ENCODE measurements at places on chromosomes 16 and 17.

- DNase-seq, result no peak
Observed at GRCh38 chr17:861364-861763, 79.2 kb downstream of the MRM3 start.

DNA sequence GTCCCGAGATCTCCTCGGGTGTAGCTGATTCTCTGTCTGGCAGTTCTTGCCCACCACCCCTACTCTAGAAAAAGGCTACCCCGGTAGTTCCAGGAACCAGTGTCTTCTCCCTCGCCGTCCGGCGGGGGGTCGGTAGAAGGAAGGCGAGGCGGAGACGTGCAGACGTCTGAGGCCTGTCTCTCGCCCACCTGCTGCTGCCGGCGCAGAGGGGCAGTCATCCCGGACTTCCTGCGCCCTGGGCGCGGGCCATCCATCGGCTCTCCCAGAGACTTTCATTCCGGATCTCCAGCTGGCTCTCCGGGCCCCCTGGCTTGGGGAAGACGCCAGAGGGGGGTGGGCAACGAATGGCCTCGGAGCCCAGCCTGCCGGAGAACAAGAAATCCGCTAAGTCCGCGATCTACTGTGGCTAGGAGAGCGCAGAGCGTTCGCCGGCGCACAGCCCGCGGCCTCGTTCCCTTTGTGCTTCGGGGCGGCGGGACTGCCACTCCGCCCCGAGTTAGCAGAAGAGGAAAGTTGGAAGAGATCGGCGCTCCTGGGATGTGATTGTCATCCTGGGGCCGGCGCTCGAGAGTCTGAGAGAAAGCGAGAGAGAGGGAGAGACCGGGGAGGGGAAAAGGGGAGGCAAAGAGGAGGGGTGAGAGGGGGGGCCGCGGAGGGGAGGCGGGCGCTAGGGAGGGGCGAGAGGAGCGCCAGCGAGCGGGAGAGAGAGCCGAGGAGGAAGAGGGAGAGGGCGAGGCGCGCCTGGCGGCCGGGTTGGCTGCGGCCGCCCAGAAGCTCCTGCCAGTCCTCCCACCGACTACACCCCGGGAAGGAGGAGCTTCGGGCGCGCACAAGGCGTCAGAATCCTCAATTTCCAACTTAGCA, at the start of gene IRX5:
Gene IRX5 (plus strand): TSS at position 861 of the 864 bp plus-strand sequence. CDS start 334 bp downstream, outside the sequence.
- peak; percentile 74 for DNase-seq

GRCh38 chr17:38733982-38734973, 4.1 kb downstream of the CISD3 start:
- DNase-seq, result peak; percentile 38

DNA sequence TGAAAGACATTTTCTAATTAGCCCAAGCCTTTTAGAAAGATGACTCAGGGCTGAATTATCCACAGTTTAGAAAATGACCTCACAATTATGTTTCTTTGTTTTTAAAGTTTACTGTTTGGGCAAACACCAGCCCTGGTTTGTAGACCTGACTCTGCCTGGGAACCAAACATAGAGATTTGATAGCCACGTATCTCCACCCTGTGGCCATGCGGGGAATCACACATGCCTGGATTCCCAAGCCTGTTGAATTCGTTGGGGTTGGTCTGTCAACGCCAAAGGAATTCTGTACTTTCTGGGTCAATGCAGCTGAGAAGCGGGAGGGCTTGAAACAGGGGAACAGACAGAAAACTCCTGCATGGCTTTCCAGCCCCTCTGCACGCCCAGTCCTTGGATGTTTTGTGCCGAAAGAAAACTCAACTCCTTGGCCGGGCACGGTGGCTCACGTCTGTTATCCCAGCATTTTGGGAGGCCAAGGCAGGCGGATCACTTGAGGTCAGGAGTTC, 26.9 kb downstream of the CD300A start:
- DNase-seq, result peak; percentile 78

DNA sequence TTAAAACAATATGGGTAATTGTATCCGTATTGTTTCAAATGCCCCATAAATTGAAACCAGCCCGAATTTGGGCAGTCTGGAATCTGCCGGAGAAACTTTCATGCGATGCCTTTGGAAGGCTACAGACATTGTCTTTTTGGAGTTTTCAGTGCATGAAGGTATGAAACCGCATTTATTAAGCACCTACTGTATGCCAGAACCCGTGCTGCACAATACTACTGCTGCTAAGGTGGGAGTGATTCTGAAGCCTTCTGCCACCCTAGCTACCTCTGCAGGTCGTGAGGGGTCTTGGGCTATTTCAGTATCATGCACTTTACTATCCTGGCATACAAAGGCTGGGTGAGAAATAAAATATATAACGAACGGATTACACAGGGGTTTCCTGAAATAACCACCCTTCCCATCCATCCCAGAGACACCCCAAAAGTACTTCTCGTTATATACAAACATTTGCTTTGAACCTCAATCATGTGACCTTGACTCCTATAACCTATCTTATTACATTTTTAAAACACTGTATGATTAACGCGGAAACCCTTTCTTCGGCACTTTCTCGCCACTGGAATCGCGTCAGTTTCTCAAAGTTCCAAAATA, 1.0 kb upstream of the MSI2 start:
- no peak for DNase-seq

- no peak for DNase-seq
Observed at GRCh38 chr16:75943705-75944514, 217.6 kb upstream of the CPHXL start.

DNA sequence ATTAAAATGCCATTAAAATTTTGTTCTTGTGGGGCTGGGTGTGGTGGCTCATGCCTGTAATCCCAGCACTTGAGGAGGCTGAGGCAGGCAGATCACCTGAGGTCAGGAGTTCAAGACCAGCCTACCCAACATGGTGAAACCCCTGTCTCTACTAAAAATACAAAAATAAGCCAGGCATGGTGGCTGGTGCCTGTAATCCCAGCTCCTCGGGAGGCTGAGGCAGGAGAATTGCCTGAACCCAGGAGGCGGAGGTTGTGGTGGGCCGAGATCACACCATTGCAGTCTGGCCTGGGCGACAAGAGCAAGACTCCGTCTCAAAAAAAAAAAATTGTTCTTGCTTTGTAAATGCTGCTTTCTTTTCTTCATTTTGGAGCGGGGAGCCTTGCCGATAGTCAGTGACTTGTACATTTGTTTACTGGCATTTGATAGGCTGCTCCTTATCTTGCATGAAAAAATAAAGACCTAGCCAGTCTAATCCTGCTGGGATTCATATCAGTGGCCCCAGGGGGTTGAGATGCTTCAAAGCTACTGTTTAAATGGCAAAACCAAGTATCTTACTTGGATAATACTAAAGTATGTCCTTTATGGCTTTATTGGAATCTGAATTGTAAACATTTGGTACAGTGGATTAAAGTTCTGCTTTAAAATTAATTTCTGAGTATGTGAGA, 3.3 kb upstream of the CLTC start:
- no peak for DNase-seq

DNA sequence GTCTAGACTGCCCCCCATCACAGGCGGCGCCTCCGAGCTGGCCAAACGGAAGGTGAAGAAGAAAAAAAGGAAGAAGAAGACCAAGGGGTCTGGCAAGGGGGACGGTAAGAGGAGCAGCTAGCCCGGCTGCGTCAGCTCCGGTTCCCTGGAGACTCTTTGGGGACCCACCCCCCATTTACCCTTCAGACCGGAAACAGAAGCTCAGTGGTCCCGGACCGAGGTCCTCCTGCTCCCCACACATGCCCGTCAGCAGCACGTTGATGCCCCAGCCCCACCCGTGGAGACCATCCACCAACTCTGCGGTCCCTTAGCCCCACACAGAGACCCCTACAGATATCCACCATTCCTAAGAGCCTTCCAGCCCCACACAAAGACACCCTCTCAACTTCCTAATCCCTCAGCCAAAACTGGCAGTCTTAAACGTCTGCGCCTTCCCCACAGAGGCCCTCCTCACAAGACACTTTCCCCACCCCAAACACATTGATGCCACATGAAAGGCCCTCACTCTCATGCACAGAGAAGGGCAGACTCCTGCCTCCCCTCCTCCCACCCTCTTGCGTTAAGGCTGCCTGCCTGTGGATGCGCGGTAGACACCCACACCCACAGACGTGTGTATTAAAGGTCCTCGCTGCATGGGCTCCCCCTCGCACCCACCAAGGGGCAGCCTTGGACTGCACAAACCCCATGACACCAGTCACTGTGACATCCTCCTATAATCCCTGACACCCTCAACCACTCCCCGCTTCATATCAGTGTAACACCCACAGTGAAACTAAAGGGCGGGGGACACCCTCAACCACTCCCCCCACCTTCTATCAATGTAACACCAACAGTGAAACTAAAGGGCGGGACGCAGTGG, 58.2 kb upstream of the RPH3AL start:
- DNase-seq, result no peak

DNA sequence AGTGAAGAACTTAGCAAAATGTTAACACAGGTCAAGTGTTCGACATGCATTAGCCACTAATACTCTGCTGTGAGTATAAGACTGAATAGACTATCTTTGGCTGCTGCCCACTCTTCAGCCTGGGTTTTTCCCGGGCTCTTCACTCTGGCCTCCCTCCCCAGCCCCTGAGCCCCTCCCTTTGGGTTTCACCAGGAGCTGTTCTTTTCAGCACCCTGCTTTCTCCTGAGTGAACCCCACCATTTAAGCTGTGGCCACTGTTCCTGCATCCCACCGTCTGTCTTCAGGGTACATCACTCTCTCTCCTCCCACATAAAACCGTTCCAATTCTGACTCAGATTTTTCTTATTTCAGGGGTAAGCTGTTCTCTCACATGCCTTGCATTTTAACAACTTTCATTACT, 92.0 kb upstream of the ASIC2 start:
- DNase-seq, result no peak

Measured in Peyer's patch (tissue), 4 donors.